ENCODE measurements at places on chromosomes 7 and 10.
A peak's percentile ranks its signal among the peaks of the same experiment; 100 is the strongest.

DNA sequence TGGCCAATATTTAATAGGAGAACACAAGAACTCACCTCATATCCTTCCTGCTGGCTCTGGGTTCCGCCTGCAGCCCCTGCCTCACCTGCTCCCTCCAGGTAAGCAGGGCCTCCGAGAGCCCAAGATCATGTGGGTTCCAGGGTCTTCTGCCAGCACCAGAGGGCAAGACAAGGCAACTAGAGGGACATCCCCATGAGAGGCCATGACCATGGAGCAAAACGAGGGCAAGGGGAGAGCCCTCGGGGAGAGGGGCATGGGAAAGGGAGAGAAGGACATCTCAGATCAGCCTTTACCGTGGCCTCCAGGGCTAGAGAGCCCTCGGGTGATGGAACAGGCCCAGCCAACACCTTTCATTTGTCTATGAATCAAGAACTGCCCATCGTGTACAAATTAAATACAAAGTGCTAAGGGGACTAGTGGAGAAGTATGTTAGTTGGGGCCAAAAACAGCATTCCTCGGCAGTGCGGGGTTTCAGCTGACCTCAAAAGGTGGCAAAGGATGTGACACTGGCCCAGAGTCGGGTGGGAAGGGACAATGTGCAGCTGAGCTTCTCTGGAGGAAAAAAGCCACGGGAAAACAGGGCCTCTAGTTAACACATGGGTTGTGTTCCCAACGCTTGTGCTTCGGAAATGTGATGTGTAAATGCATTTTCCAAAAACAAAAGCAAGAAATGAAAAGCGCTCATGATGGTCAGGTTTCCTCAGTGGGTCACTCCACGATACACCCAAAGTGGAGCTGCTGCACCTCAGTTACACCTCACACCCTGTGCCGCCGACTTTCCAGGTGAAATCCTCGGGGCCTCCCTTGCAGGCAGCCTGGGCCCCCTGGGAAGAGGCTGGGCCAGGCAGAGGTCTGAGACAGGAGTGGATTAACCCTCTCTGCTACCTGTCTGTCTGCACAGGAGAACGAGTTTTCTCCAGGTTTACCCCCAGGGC is 2.0 kb downstream of the AOC1 start:
- DNase-seq = no peak

GRCh38 chr7:24956021-24956420 is 24.0 kb downstream of the OSBPL3 start:
- DNase-seq = no peak

- DNase-seq = no peak
Observed at GRCh38 chr7:2996141-2996540, 47.5 kb downstream of the CARD11 start.

GRCh38 chr10:92913973-92914372 is 65.7 kb downstream of the EXOC6 start:
- no peak for DNase-seq

- DNase-seq = no peak
Observed at GRCh38 chr7:22890773-22891172, 68.1 kb upstream of the TOMM7 start.

DNA sequence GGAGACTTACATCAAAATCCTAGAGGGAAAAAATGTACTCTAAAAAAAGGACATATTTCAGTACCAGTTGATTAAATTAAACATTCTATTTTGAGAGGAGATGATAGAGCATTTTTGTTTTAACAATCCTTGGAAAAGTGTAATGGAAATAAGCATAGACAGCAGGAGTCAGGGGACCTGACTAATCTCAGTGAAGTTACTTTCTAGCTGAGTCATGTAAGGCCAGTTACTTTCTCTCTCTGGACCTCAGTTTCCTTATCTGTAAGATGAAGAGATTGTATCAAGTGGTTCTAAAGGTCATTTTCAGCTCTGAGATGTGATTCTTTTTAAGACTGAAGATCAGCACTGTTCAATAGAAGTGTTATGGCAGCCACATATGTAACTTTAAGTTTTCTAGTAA is 44.1 kb downstream of the VTI1A start:
- DNase-seq = no peak

GRCh38 chr7:15628876-15629275 is 57.6 kb downstream of the MEOX2 start:
- no peak for DNase-seq

DNA sequence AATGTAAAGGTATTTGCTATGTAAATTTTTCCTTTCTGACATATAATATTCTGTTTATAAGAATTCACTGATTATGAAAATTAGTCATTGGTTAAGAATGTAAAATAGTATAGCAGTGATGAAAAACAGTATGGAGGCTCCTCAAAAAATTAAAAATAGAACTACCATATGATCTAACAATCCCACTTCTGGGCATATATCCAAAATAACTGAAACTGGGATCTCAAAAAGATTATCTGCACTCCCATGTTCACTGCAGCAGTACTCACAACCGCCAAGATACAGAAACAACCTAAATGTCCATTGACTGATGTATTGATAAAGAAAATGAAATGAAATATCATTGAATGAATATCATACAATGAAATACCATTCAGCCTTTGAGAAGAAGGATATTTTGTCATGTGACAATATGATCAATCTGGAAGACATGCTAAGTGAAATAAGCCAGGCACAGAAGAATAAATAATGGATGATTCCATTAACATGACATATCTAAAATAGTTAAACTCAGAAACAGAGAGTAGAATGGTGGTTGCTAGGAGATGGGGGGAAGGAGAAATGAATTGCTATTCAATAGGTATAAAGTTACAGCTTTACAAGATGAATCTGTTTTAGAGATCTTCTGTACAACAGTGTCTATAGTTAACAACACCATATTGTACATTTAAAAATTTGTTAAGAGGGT is 14.0 kb downstream of the C10orf88 start:
- peak; percentile 36 for DNase-seq

Data from HS-27A (cell line).